ENCODE measurements at places on chromosomes 11 and 22. TPM values are rescaled to one million over a fixed set of nuclear protein-coding genes. Genes with fewer than 3 reads are reported as not detected.

Gene OOSP1
- not detected for total RNA-seq

Gene CYP2D6
- total RNA-seq: 0.43 TPM

Gene MYO7A
- total RNA-seq: 0.13 TPM

Gene CWC15
- 20.3 TPM for total RNA-seq

Gene OR4C11
- not detected for total RNA-seq

Gene USH1C
- not detected for total RNA-seq

Gene SAA2
- total RNA-seq: 40.6 TPM

Gene FADS1
- total RNA-seq: 128 TPM

Gene MMP12
- total RNA-seq: 0.17 TPM

Gene DNAJB7
- total RNA-seq: not detected

Gene SEPTIN3
- 0.30 TPM for total RNA-seq

Gene IL17REL
- total RNA-seq: not detected

Gene FBXO7
- 50.5 TPM for total RNA-seq

Gene SORL1
- total RNA-seq: 11.8 TPM

Gene NTM
- 64.2 TPM for total RNA-seq

Gene IFITM10
- 1.9 TPM for total RNA-seq

Gene MAPK11
- total RNA-seq: 2.9 TPM

Gene NUMA1
- 168 TPM for total RNA-seq

Gene HTR3B
- total RNA-seq: not detected

Gene LRRC56
- total RNA-seq: 0.52 TPM

Gene KIRREL3
- 4.6 TPM for total RNA-seq

Gene CNTN5
- total RNA-seq: 1.1 TPM

Gene MMP20
- not detected for total RNA-seq

Gene CDC45
- 3.8 TPM for total RNA-seq

Gene ZNF70
- total RNA-seq: 7.8 TPM

Gene DUSP18
- 10.0 TPM for total RNA-seq

Gene MDK
- 9.6 TPM for total RNA-seq

Gene UCP2
- total RNA-seq: 0.39 TPM

Gene SHANK3
- 0.59 TPM for total RNA-seq

Gene TPBGL
- total RNA-seq: under 0.01 TPM

Gene NOX4
- 0.85 TPM for total RNA-seq

Gene ANO1
- total RNA-seq: 3.8 TPM

Gene KCTD14
- 0.72 TPM for total RNA-seq

Gene UPK3A
- not detected for total RNA-seq

Gene CLMP
- 206 TPM for total RNA-seq

Gene TIMP3
- 195 TPM for total RNA-seq

Gene PLAAT3
- total RNA-seq: 30.2 TPM

Gene OR6T1
- not detected for total RNA-seq

Gene SYVN1
- total RNA-seq: 41.5 TPM

Gene F2
- total RNA-seq: not detected

Gene PRR33
- not detected for total RNA-seq

Gene DBX1
- total RNA-seq: not detected

Gene SUSD2
- 46.2 TPM for total RNA-seq

Gene ACRV1
- total RNA-seq: not detected
